Stimulated activated CD8-positive, alpha-beta memory T cell treated with anti-CD3 and anti-CD28 coated beads, Interleukin-15, amount 100 ng/mL, for 4 hours (primary cell): ENCODE measurements at places on chromosomes 16 and 17.

- peak; percentile 16 for DNase-seq
Measured at GRCh38 chr17:66655861-66656260, 179.1 kb upstream of the CACNG5 start.

GRCh38 chr17:80415626-80416137 lies 715 bp downstream of the ENDOV start:
- DNase-seq, result no peak

DNA sequence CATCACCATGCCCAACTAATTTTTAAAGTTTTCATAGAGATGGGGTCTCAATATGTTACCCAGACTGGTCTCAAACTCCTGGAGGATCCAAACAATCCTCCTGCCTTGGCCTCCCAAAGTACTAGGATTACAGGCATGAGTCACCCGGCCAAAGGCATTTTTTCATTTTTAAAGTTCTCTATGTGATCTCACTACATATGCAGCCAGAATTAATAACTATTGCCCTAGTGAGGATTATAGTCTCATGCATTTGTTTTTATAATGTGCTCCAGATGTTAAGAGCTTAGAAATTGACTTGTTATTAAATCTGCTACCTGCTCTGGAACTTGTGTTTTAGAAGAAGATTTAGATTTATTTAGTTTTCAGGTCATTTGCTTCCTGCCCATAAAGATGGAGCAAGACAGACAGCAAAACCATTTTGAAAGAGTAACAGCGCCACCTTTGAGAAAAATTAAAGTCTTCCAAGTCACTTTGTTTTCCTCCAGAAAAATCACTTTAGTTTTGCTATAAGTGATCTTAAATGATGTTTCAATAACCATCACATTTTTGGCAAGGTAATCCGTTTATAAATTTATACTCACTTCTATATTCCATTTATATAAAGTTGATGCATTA lies 79.5 kb downstream of the CA4 start:
- DNase-seq, result no peak

- DNase-seq, result no peak
Measured at GRCh38 chr17:16493531-16494046, 1.6 kb upstream of the LRRC75A start.

GRCh38 chr17:64156670-64157069 lies 26.7 kb upstream of the ERN1 start:
- DNase-seq, result no peak

GRCh38 chr17:71735893-71736292 lies 384.9 kb upstream of the SOX9 start:
- DNase-seq, result no peak

DNA sequence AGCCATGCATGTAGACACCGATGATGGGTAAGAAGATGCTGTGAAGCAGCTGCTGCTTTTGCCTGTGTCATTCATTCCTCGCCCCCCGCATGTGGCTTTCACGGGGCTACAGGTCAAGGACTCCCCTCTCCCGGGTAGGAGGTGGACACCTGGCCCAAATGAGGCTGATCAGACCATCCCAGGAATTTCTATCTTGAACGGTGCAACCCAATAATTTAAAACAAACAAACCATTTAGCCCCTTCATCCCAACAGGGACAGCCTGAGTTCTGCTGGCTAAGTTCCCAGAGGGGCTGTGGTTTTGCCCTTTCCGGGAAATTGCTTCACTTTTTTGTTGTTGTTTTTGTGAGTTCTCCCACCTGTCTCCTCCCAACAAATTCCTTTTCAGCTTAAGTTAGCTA lies 137.7 kb upstream of the CDH5 start:
- no peak for DNase-seq

GRCh38 chr16:9657641-9658040 lies 524.6 kb downstream of the GRIN2A start:
- DNase-seq, result no peak

GRCh38 chr17:48100591-48101011 lies 677 bp downstream of the CBX1 start:
- no peak for DNase-seq

DNA sequence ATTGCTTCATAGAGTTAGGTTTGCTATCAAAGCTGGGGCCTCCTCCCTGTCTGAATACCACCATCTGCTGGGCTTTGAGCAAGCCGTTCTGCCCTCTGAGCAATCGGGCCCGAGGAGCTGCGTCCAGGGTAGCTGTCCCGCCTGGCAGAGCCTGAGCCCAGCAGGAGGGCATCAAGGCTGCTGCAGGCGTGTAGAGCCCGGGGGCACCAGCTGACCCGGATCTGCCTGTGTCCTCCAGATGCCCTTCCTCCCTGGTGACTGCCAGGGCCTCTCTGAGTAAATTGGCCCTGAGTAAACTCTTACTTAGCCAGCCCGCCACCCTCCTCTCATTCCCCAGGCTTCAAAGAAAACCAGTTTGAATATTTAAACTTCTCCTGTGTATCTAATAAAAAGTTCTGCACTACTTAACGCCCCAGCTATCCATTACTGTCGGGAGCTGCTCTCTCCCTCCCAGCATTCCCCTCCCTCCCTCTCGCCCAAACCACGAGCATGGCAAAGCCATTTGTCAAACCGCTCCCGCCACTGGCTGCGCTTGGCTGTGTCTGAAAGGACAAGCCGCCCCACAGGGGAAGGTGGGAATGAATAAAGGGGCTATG lies 16.4 kb downstream of the CDK5RAP3 start:
- no peak for DNase-seq

GRCh38 chr17:19271780-19272357 lies 34.7 kb downstream of the EPN2 start:
- no peak for DNase-seq

DNA sequence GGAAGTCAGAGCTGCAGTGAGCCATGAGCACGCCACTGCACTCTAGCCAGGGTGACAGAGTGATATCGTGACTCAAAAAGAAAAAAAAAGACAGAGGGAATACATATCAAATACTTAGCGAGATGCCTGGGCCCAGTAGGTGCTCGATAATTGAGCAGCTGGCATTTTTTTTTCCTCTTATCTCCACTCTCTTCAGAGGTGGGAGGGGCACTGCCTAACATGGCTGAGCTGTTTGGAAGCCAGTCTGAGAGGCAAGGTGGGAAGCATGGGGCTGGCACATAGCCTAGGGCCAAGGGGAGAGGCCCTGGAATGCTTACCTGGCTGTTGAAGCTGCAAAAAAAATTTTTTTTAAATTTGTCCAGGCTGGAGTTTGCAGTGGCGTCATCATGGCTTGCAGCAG lies 38.4 kb downstream of the HIC1 start:
- DNase-seq, result no peak

GRCh38 chr16:35562471-35562870 lies 2103.1 kb downstream of the TP53TG3F start:
- DNase-seq, result no peak

GRCh38 chr17:19492141-19492540 lies 41.5 kb upstream of the SLC47A1 start:
- DNase-seq, result no peak

DNA sequence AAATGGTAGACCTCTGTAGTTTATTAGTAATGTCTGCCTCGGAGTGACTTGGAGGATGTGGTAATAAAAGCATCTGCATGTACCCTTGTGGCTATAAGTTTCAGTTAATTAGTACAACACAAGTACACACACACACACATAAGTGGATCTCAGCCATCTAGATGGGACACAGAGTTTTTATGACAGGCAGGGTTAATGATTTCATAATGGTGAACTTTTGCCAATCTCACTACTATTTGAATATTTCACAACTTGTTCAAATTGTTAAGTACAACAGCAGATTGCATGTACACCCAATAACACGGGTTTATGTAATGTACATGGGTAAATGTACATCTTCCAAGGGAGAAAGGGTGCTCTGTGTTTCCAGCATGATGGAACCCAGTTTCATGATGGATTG lies 511.3 kb upstream of the HSBP1 start:
- DNase-seq, result no peak

DNA sequence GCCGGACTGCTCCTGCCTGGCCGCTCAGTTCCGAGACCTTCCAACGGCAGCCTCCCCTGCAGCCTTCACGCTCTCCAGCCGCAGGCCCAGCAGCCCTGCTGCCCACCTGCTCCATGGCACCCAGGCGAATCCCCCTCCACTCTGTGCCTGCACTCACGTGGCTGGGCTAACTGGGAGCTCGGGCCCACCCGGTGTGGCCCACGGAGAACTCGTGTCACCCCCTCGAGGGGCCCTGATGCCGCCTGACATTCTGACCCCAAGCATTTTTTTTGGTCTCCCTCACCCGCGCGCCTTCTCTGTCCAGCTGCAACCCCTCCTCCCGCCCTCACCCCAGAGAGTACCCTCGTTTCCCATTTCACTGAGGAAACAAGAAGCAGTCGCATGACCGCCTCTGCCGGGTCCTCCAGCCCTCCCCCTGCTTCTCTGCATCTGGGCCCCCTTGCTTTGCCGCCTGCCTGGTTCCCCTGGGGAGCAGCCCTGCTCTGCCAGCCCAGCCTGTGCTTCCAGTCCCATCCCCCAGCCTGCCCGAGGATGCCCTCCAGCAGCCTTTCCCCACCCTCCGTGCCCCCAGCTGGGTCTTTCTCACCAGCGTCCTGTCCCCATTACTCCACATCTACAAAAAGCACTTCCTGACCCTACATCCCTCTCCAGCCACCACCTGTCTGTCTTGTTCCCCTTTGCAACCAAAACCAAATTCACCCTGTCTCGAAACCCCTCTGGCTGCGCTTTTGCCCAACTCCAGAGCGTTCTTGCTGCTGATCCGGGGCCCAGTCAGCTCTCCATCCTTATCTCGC lies 146.4 kb upstream of the CHMP6 start:
- DNase-seq, result no peak

GRCh38 chr16:30902029-30902972 lies 5.9 kb downstream of the CTF1 start:
- no peak for DNase-seq

DNA sequence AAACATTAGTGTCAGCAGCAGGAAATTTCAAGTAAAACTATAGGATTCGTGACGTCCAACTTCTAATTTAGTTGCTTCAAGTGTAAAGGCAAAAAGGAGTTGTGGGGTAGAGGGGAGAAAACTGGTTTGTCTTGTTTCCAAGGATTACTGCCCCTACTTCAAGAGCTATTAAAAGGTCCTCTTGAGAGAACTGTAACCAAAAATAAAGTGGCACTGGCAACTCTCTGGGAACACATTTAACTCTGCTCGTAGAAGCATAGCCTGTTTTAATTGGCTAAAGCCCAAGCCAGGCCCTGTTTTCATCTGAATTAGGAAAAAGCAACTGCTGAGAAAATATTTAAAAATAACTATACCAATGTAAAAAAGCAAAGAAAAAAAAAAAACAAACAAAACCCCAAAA lies 51.8 kb upstream of the AKAP1 start:
- DNase-seq, result no peak

GRCh38 chr16:66651965-66652364 lies 44.6 kb downstream of the CMTM4 start:
- no peak for DNase-seq
